ENCODE measurements at places on chromosomes 12 and 14. TPM values are rescaled to one million over a fixed set of nuclear protein-coding genes. Genes with fewer than 3 reads are reported as not detected.

The CLEC1A gene
- not detected for total RNA-seq

The ZBTB25 gene
- total RNA-seq = 4.0 TPM

The KRT85 gene
- not detected for total RNA-seq

The HOXC6 gene
- total RNA-seq = 4.6 TPM

The CFAP251 gene
- total RNA-seq = 1.2 TPM

The CACNA1C gene
- 0.03 TPM for total RNA-seq

The KCNH3 gene
- total RNA-seq = 2.8 TPM

The SIRT4 gene
- 0.87 TPM for total RNA-seq

The RPGRIP1 gene
- 0.37 TPM for total RNA-seq

The KLRK1 gene
- total RNA-seq = not detected

The GRIN2B gene
- 4.9 TPM for total RNA-seq

The POLE gene
- 45.0 TPM for total RNA-seq

The SLC25A47 gene
- total RNA-seq = not detected
